ENCODE measurements at places on chromosomes 16 and 17. TPM values are rescaled to one million over a fixed set of nuclear protein-coding genes. Genes with fewer than 3 reads are reported as not detected.

The ATP1B2 gene
- total RNA-seq: 0.14 TPM

The TNFRSF17 gene
- not detected for total RNA-seq

The SMIM36 gene
- total RNA-seq: not detected

The NEUROD2 gene
- not detected for total RNA-seq

DNA sequence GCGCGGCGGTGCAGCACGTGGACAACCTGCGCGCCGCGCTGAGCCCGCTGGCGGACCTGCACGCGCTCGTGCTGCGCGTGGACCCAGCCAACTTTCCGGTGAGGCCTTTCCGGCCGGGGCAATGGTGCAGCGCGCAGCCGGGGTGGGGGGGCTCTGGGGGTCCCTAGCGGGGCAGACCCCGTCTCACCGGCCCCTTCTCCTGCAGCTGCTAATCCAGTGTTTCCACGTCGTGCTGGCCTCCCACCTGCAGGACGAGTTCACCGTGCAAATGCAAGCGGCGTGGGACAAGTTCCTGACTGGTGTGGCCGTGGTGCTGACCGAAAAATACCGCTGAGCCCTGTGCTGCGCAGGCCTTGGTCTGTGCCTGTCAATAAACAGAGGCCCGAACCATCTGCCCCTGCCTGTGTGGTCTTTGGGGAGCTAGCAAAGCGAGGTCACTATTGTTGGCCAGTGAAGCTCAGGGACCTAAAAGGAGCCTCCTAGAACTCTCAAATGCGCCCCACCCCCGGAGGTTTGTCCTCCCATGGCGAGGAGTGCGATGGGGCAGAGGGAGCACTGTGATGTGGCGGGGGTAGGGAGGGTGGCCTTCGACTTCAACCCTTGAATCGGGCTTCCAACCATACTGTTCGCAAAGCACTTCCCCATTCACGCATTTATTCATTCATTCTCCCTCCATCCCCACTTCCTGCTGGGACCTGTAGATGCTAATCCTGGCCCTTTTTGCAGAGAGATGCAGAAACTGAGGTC is 770 bp downstream of the HBM start:
- H3K4me3 ChIP-seq: no peak overlapping the region
- no peak for DNase-seq
- no peaks in the 10 kb centered on the region for H3K36me3 ChIP-seq
- peaks cover 54% of the 10 kb centered on the region for H3K27me3 ChIP-seq
- no peak overlapping the region for H3K27ac ChIP-seq

DNA sequence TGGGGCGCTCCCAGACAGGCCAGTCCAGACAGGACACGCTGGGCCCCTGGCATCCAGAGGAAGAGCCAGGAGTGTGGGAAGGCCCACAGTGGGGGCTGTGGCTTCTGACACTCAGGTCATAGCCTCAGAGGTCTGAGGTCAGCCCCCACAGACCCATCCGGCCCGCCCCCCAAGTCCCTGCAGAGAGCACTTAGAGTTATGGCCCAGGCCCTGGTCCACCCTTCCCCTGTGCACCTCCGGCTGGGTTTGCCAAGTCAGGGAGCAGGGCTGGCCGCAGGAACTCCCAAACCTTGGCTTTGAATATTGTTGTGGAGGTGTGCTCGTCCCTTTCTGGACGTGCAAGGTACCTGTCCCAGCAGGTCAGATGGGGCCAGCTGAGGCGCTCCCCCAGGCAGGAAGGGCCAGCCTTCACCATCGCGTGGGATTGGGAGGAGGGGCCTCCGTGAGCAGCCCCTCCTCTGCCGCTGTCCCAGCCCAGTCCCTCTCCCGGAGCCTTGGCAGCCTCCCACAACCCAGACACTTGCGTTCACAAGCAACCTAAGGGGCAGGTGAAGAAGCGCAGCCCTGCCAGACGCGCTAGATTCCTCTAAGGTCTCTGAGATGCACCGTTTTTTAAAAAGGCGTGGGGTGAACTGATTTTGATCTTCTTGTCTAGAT is 74.6 kb downstream of the SOCS1 start:
- no peak for DNase-seq
- H3K4me3 ChIP-seq: no peak overlapping the region
- peaks cover 30% of the 10 kb centered on the region for H3K36me3 ChIP-seq
- H3K27me3 ChIP-seq: no peaks in the 10 kb centered on the region
- H3K27ac ChIP-seq: peak overlapping the region; percentile 73
- H3K4me1 ChIP-seq: peaks cover 34% of the 10 kb centered on the region

GRCh38 chr17:67360880-67361279 is 5.5 kb downstream of the PSMD12 start:
- no peak overlapping the region for H3K4me3 ChIP-seq
- H3K27me3 ChIP-seq: no peaks in the 10 kb centered on the region
- peaks cover 56% of the 10 kb centered on the region for H3K4me1 ChIP-seq
- no peak for DNase-seq
- peak overlapping the region; percentile 83 for H3K27ac ChIP-seq

GRCh38 chr16:11074131-11074530 is 129.8 kb downstream of the CLEC16A start:
- no peak overlapping the region for H3K4me3 ChIP-seq
- peak overlapping the region; percentile 77 for H3K27ac ChIP-seq
- no peaks in the 10 kb centered on the region for H3K27me3 ChIP-seq
- peaks cover 76% of the 10 kb centered on the region for H3K4me1 ChIP-seq
- no peak for DNase-seq
- peaks cover 22% of the 10 kb centered on the region for H3K36me3 ChIP-seq

DNA sequence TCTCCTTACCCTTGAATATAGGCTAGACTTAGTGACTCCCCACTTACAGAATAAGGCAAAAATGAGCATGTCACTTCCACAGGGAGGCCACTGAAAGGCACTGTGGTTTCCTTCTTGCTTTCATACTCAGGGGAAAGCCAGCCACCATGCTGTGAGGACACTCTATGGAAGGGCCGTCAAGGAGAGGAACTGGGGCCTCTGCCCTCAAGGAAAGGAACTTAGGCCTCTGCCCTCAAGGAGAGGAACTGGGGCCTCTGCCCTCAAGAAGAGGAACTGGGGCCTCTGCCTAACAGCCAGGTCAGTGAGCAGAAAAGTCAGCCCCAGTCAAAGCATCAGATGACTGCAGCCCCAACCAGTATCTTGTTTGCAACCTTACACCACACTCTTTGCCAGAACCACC is 30.1 kb downstream of the VPS35 start:
- no peak for DNase-seq
- no peak overlapping the region for H3K4me3 ChIP-seq
- H3K36me3 ChIP-seq: peaks cover 21% of the 10 kb centered on the region
- no peaks in the 10 kb centered on the region for H3K27me3 ChIP-seq
- H3K4me1 ChIP-seq: peaks cover 14% of the 10 kb centered on the region
- H3K27ac ChIP-seq: peak overlapping the region; percentile 52

DNA sequence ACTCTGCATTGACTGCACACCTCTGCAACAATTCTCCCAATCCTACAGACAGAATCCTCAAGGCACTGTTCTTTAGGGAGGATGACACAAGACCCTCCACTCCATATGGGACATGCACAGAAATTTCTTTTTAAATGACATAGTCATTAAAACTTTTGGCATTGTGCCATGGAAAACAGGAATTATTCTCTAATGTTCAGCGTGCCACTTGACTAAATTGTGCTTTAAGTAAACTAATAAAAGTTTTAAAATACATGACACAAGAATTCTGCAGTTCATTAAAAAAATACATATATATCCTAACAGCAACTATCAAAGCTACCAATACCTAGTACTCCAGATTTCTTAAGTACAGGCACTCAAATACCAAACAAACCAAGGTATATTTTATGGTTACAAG is 16.0 kb downstream of the CEP112 start:
- DNase-seq: no peak
- no peaks in the 10 kb centered on the region for H3K36me3 ChIP-seq

- no peak overlapping the region for H3K27ac ChIP-seq
- DNase-seq: no peak
- peaks cover 11% of the 10 kb centered on the region for H3K4me1 ChIP-seq
- no peak overlapping the region for H3K4me3 ChIP-seq
Measured at GRCh38 chr17:29461483-29462206, 71.5 kb downstream of the TAOK1 start.

GRCh38 chr17:1730326-1731193 is 6.1 kb downstream of the WDR81 start:
- H3K4me3 ChIP-seq: no peak overlapping the region
- no peaks in the 10 kb centered on the region for H3K27me3 ChIP-seq
- H3K27ac ChIP-seq: no peak overlapping the region
- no peak for DNase-seq
- peaks cover 13% of the 10 kb centered on the region for H3K4me1 ChIP-seq
- H3K36me3 ChIP-seq: peaks cover 11% of the 10 kb centered on the region

DNA sequence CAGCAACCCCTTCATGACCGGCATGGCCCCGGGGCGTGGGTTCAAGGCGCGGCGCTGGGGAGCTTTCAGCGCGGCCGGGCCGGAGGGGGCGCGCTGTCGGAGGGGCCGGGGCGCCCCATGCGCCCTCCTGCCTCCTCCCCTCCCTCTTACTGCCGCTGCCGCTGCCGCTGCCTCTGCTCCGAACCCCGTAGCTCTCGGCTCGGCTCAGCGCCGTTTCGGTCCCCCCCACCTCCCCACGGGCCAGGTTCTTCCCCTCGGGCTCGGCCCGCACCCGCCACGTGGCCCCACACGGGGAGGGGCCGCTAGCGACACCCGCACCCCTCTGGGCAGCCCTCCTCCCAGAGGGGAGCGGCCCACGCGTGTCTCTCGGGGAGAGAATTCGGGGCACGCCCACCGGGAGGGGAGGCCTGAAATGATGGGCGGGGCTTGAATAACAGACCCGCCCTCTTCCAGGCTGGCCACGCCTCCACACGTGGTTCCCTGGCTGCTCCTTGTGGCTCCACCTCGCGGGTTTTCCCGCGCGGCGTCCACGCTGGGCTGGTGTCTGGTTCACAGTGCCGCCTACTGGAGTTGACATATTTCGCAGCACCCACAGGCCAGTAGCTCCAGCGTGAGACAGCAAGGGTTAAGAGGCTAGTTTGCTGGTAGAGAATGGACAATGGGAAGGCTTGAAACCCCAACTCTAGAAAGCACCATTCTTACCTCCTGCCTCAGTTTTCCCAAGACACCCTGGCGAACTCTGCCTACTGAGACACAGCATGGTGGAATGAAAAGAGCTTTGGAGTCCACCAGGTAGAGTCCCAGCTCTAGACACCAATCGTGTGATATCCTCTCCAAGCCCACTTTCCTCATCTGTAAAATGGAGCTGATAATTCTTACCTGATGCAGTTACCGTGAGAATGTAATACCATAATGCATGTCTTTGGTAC is at the start of gene KCNH4:
TSS of gene KCNH4 (minus strand) at position 221 of the 929 bp plus-strand sequence. CDS start at position 24, 197 bp downstream.
- H3K4me3 ChIP-seq: peak within 1 kb of the TSS; percentile 45
- DNase-seq: peak; percentile 83

DNA sequence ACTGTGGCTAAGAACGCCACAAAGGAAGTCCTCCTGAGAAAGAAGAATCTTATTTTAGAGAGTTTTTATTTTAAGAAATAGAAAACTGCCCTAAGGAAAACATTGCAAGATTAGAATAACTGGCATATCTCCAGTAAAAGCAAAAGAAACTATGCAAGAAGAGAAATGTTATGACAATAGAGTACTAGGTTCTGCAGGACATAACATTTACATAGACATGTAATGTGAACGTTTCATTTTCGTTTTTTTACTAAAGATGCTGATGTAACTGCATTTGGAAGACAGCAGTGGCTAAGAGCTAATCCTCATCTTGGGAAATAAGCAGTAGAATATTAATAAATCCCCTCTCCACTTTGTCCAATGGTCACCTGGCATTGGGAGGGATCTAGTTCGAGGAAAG is 7.8 kb upstream of the ASGR2 start:
- no peak overlapping the region for H3K27ac ChIP-seq
- H3K4me3 ChIP-seq: no peak overlapping the region
- peaks cover 2% of the 10 kb centered on the region for H3K4me1 ChIP-seq
- no peaks in the 10 kb centered on the region for H3K36me3 ChIP-seq

GRCh38 chr16:60510208-60510607 is 1526.0 kb downstream of the CDH8 start:
- no peaks in the 10 kb centered on the region for H3K36me3 ChIP-seq
- H3K27me3 ChIP-seq: no peaks in the 10 kb centered on the region
- H3K27ac ChIP-seq: no peak overlapping the region
- no peak overlapping the region for H3K4me3 ChIP-seq
- H3K4me1 ChIP-seq: no peaks in the 10 kb centered on the region
- no peak for DNase-seq

DNA sequence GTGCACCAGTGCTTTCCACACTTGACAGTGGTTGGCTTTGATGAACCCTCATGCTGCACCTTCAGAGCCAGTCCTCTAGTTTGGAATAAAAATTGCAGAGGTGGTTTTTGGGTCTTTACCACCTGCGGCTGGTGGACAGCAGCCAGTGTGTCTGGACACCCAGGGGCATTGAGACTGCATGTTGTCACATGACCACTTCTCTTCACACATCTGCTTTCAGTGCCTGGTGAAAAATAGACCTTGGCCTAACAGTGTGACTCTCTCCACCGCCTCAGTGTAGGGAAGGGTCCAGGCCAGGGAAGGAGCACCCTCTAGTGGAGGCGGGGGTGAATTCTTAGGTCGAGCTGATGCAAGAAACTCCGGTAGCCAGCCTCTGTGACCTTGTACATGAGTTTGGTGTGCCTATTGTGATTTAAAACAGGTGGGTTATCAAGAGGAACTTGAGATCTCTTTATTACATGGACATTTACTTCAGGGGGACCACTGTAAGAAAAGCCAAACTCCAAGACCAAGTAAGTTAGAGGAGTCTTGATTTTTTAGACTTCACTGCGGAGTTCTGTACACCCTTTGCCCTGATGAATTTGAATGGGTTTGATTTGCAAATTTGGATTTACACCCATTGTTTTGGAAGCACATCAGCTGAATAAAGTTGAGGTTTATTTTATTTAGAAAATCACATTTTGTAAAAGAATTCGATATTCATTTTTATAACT is 17.9 kb downstream of the GOSR2 start:
- H3K27ac ChIP-seq: peak overlapping the region; percentile 67
- H3K27me3 ChIP-seq: no peaks in the 10 kb centered on the region
- no peak overlapping the region for H3K4me3 ChIP-seq
- H3K4me1 ChIP-seq: peaks cover 20% of the 10 kb centered on the region
- peak; percentile 69 for DNase-seq

- no peaks in the 10 kb centered on the region for H3K36me3 ChIP-seq
- peak overlapping the region; percentile 2 for H3K4me3 ChIP-seq
- H3K27me3 ChIP-seq: no peaks in the 10 kb centered on the region
Measured at GRCh38 chr17:50361561-50362480, 11.2 kb downstream of the MRPL27 start.

DNA sequence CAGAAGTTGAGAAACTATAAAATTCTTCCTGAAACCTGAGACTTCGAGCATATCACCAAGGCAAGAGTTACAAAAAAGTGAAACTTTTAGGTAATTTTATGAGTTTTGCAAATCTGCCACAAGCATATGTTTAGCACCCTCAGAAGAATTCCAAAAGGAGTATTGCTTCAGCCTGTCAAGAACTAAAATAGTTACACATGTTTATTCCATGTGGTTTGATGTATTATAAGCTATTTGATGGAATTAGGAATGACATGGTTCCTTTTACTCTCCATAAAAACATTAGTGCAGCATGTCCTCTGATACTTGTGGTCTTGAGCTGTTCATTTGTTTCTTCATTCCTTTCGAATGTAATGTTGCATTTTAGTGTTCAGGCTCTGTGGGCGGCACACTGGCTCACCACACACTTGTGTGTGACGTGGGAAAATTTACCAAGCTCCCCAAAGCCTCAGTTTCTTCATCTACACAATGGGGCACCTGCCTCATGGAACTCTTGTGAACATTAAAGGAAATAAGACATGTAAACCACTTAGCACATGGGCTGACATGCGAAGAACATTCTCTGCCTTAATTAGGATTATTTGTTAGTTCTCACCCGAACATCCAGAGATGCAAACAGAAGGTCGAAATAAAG is 204.2 kb upstream of the FOXF1 start:
- no peaks in the 10 kb centered on the region for H3K36me3 ChIP-seq
- no peak overlapping the region for H3K27ac ChIP-seq
- H3K4me1 ChIP-seq: no peaks in the 10 kb centered on the region

All from activated naive CD8-positive, alpha-beta T cell treated with anti-CD3 and anti-CD28 coated beads, Interleukin-2, amount 10 ng/mL, durations not matched to agents 7 days and 5 days (primary cell).